ENCODE measurements at places on chromosomes 3 and 15.
A peak's percentile ranks its signal among the peaks of the same experiment; 100 is the strongest.

DNA sequence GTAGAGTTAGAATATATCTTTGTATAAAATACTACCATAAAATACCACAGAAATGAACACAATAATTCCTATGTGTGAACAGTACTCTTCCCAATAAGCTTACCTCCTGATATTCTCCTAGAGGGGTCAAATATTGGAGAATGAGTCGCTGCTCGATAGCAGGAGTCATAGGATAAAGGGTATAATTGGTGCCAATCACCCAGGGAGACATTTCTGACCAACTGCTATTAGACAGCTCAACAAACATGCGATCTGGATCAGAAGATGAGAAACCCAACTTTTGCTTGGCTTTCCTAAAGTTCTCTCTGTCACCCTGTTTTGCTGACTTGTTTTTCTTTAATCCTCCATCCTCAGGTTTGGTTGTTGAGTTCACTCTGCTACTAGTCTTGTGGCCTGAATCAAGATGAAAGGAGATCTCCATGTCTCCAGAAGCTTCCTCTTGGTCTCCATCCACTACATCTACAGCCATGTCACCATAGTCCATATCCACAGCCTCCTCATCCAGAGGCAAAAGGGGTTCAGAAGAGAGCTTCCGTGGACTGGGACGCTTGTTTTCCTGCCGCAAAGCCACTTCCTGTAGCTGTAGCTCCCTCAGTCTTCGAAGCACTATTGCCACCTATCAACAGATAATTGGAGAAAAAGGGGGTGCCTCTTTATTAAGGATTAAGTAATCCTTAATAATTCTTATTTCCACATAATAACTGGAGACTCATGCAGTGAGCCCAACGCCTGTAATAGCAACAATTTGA, 50.4 kb downstream of the RBM15B start:
- no peak for DNase-seq

DNA sequence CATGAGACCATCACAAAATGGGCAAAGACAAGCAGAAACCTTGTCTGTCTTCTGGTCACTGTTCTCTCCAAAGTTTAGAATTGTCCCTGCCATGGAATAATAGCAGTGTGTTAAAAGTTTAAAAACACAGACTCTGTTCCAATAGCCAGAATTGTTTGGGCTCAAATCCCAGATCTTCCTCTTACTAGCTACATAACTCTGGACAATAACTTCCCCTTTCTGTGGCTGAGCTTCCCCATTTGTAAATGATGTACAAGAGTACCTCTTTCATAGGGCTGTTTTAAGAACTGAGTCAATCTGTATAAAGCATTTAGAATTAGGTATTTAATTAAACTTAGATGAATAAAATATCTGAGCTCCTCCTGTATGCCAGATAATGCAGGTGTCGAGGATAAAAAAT, 623.0 kb downstream of the NTRK3 start:
- no peak for DNase-seq

DNA sequence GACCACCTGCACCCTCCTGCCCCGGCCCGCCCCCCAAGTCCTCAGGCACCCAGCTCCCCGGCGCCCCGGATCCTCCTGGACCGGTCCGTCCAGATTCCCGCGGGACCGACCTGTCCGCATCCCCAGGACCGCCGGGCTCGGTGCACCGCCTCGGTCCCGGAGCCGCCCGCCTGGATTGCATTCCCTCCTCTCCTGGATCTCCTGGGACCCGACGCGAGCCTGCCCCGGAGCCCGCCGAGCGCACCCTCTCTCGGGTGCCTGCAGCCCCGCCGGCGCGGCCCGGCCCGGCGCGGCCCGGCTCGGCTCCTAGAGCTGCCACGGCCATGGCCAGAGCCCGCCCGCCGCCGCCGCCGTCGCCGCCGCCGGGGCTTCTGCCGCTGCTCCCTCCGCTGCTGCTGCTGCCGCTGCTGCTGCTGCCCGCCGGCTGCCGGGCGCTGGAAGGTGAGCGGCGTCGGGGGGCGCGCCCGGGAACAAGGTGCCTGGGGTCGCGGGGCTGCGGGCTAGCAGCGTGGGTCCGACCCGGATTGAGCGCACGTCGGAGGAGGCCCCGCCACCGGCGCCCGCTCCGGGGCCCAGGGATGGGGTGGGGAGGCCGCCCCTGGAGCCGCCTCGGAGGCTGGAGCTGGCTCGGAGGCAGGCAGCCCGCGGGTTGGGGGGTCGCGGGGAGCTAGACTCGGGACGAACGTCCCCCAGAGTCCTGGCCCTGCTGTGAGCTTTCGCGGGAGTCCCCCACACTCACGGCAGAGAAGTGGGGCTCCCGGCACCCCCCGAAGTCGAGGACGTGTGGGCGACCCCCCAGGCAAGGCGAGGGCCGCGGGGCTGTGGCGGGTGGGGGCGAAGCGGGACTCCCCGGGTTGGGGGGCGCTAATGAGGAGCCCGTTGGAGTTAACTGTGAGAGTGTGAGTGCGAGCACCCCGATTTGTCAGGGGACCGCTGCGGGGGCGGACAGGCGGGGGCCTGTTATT, 610 bp downstream of the EPHB3 start:
- DNase-seq, result no peak

- no peak for DNase-seq
Observed at GRCh38 chr3:175311946-175312345, 452.8 kb downstream of the NAALADL2 start.

GRCh38 chr3:52262447-52262846, 16.0 kb downstream of the WDR82 start:
- no peak for DNase-seq

- DNase-seq, result no peak
Observed at GRCh38 chr3:61750766-61751165, 189.4 kb downstream of the PTPRG start.

- no peak for DNase-seq
Observed at GRCh38 chr3:72776-73175, 123.8 kb upstream of the CHL1 start.

- no peak for DNase-seq
Observed at GRCh38 chr3:32606277-32606676, 35.6 kb upstream of the DYNC1LI1 start.

- DNase-seq, result no peak
Observed at GRCh38 chr3:50924638-50925037, 249.9 kb downstream of the DOCK3 start.

DNA sequence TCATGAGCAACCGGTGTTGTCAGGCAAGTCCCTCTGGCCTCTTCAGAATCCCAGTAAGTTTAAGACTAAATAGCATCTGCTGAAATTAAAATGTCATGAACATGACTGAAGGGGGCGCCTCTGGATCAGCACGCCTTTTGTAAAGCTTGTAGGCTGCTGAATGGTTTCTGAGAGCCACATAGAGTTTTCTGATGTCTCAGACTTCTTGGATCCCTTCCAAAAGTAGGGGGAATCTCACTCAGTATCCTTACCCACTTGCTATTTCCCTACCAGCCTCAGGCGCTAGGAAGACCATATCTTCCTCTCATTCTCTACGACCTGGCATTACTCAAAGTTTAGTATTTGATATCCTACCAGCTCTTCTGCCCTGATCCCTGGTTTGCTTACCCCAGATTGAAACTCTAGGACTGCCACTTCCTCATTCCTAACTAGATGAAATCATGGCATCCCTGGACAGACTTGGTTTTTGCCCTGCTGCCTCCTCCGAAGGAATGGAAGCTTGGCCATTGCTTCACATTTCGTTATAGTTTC, 62.7 kb upstream of the CD47 start:
- peak; percentile 53 for DNase-seq

GRCh38 chr3:117603097-117603496, 893.5 kb downstream of the TUSC7 start:
- DNase-seq, result no peak

DNA sequence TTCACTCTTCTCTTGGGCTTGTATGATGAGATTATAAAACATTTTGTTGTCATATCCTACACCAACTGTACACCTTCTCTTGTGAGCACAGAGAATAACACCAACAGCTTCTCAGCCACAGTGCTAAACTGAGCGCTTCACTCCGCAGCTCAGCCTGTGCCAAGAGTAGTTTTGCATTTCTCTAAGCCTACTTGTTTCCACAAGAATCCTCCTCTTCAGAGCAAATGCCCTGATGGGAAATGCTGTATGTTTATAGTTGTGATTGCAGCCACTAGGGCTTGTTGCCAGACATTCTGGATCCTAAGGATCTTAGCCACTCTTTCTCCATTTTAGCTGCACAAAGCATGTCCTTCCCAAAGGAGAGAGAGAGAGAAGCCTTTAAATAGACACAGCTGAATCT, 138.8 kb upstream of the PLXND1 start:
- no peak for DNase-seq

DNA sequence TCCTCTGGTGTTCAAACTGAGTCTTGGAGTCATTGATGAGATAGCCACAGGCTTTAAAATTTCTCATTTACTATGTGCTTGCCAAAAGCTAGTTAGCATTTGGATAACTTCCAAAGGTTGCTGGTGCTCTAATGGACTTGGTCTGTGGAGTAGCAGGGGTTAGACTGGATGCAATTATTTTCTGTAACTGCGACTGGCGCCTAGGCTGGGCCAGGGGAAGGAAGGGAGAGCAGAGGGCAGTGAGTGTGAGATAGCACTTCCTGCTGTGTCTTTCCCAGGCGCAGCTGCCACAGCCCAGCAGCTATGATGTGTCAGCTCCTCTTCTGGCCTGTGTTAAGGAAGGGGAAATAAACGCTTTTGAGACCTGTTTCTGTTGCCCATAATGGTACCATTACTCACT, 98.6 kb downstream of the MYRIP start:
- DNase-seq, result no peak

- DNase-seq, result peak; percentile 7
Observed at GRCh38 chr3:28612232-28612631, 263.6 kb upstream of the AZI2 start.

- DNase-seq, result no peak
Observed at GRCh38 chr3:141440942-141441341, 45.9 kb upstream of the RASA2 start.

- no peak for DNase-seq
Observed at GRCh38 chr3:64354221-64354620, 129.0 kb upstream of the PRICKLE2 start.

GRCh38 chr15:69734699-69735098, 282.1 kb downstream of the RPLP1 start:
- no peak for DNase-seq

DNA sequence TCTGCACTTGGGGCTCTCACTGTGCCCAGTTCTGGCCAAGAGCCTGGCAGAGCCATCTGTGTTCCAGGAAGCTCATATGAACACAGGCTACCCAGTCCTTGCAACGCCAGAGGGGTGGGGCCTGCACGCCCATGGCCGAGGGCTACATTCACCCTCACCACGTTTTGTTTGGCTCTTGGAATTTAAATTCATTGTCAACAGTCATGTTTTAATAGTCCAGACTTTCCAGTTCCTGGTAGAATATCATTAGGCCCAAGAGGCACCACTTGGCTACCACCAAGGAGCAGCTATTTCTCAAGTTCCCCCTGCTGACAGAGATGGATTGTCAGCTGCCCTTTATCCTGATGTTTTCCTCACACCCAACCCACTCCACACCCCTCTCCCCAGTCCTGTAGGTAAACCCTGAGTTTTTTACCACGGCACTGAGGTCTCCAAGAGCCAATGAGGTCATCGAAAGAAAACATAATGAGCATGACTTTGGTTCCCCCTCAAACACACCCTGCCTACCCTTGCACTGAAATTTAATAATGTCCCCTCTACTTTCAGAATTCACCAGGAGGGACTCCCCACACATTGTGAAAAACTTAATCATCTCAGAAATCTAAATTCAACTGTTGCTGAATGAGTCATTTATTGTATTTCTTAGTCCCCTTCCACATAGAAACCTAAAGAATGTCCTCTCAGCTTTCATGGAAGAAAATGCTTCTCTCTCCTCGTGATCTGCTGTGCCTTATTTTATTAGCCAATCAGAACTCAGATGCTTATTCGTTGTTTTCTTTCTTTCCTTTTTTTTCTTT, 125.1 kb downstream of the SHQ1 start:
- no peak for DNase-seq

GRCh38 chr3:26984416-26985390, 362.1 kb downstream of the LRRC3B start:
- DNase-seq, result no peak

DNA sequence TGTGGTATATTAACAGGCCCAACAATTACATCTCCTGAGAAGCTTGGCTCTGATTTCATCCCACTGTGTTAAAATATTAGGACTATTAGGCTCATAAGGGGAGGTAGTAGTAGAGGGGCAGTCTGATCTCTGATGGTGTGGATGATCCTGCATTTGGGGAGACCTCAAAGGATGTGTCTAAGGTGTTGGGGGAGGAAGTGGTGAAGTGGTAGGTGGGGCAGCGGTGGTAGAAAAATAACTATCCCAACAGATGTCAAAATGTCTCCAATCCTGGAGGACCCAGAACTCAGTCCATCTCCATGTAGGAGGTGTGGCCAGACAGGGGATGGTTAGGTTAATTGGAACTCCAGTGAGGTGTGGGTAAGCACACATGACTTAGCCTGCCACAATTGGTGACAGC, 10.4 kb upstream of the IQCF6 start:
- no peak for DNase-seq

GRCh38 chr3:171753665-171754408, 56.4 kb downstream of the PLD1 start:
- no peak for DNase-seq

DNA sequence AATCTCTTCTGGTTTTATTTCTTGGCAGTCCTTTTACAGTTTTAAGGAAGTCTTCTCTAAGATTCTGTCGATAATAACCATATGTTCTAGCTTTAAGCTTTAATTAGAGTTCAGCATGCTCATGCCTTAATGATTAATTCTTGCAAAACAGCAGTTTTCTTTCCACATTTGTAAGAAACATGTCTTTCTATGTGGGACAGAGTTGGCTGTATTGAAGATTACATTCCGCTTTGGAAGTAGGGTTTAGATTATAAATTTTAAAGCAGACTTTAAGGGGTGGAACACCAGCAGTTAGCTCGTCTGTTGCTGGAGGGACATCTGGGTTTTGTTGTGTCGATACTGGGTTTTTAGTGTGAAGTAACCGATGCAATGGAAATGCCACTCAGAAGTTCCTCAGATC, 35.3 kb downstream of the SQOR start:
- no peak for DNase-seq

DNA sequence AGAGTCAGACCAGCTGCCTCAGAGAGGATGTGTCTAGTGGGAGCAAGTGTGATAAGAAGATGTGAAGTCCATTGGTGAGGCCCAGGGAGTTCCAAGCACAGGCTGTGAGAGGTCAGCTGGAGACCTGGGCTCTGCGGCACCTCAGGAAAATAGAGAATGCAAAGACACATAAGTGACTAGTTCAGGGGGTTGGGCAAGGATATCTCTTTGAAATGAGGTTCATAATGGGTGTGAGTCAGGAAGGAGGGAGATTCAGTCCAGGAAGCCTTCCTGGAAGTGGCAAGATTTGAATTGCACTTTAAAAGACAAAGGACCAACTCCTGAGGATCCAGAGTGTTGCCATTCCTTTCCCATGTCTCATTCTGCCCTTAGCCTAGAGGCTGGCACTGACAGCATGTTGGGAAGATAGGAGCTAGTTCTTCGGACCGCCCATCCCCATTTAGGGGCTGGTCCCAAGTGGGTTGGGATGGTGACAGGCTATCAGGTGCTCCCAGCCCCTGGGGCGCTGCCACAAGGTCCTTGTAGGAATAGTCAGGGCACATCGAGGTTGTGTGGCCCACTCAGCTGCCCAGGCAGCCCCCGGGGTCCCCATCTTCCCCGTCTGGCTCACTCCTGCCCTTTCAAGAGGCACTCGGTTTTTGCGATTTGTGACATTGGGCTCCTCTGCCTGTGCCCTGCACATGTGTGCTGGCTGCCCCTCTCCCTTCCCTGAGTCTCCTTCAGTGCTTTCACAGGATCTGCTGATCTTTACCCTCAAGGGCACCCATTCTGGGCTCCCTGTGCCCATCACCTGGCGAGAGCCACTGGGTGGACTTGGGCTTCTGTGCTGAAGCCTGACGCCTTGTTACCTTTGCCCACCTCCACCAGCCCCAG, 23.7 kb downstream of the ESYT3 start:
- no peak for DNase-seq

GRCh38 chr3:57158325-57158724, 6.8 kb downstream of the IL17RD start:
- no peak for DNase-seq

Data from NCI-H2081 treated with DMSO at 0.1 percent for 48 hours (cell line).